ENCODE measurements at places on chromosomes 1 and 21. TPM values are rescaled to one million over a fixed set of nuclear protein-coding genes. Genes with fewer than 3 reads are reported as not detected.

MORN1 gene
- polyA plus RNA-seq = 2.2 TPM

AADACL4 gene
- polyA plus RNA-seq = not detected

FCRL2 gene
- polyA plus RNA-seq = 0.07 TPM

NPHS2 gene
- polyA plus RNA-seq = not detected

IGFN1 gene
- polyA plus RNA-seq = 0.03 TPM

PGLYRP4 gene
- polyA plus RNA-seq = not detected

DNA sequence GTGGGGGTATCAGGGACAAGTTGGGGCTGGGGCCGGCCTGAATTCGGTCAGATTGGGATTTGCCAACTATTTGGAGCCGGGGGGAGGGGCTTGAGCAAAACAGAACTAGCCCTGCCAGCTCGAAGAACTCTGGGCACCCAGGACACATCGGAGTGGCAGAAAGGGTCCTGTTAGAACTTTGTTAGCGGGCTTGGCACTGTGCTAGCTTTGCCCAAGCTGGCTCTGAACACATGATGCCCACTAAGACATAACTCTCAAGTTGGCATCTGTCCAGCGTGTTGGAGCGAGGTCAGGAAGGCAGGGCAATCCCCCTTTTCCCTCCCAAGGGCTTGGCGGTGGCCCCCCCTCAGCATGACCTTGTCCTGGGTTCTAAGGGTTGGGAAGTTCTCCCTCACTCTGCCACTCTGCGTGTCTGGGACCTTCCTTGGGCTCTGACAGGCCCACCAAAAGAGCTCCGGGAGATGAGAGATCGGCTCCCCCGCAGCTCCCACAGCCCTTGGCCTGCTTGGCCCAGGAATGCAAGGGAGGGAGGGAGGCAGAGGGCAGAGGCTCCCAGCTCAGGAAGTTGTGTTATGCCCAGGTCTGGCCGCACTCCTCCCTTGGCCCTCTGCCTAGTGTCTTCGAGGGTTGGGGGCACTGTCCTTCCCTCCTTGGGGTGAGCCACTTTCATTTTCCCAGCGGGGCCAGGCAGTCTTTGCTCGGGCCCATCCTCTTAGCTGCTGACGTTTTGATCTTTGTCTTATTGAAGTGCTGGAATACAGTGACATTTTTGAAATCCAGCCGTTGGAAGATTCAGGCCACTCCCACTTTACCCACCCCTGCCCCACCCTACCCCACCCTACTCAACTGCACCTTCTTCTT is 1.2 kb downstream of the LMNA start:
- no peaks in the 10 kb centered on the region for H3K27me3 ChIP-seq
- DNase-seq = peak; percentile 77
- peaks cover 51% of the 10 kb centered on the region for H3K4me1 ChIP-seq
- peak overlapping the region; percentile 99 for H3K4me3 ChIP-seq
- H3K27ac ChIP-seq = peak overlapping the region; percentile 96
- no peaks in the 10 kb centered on the region for H3K36me3 ChIP-seq

DNA sequence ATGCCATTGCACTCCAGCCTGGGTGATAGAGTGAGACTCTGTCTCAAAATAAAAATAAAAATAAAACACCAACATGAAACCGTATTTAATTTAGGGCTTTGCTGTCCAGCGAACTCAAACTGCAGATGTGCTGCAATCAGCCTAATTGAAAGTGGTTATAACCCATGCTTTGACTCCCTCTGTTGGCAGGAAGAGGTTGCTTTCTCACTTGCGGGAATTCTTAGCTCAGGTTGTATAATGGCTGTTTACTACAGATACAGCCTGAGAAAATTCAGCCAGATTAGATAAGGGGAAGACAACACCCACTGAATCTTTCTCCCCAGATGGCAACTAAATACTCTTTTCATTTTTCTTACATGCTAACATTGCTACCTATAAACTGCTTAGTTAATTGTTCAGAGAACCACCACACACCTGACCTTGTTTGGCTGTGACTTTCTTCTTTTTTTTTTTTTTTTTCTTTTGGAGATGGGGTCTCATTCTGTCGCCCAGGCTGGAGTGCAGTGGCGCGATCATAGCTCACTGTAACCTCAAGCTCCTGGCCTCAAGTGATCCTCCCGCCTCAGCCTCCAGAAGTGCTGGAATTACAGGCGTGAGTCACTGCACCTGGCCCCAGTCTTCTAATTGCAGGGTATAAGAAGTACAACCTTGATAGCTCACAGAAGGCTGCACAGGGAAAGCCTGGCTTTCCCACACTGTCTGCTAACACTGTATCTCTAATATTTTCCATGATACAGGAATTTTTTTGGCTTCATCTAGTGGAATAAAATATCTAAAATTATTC is 34.6 kb downstream of the DNTTIP2 start:
- peaks cover 31% of the 10 kb centered on the region for H3K4me1 ChIP-seq
- DNase-seq = peak; percentile 35
- no peak overlapping the region for H3K4me3 ChIP-seq
- no peaks in the 10 kb centered on the region for H3K27me3 ChIP-seq
- H3K27ac ChIP-seq = no peak overlapping the region

- H3K4me1 ChIP-seq = no peaks in the 10 kb centered on the region
- no peak for DNase-seq
- no peak overlapping the region for H3K27ac ChIP-seq
- no peaks in the 10 kb centered on the region for H3K27me3 ChIP-seq
- H3K36me3 ChIP-seq = peaks cover 2% of the 10 kb centered on the region
Observed at GRCh38 chr1:77847621-77848080, 40.8 kb upstream of the NEXN start.

DNA sequence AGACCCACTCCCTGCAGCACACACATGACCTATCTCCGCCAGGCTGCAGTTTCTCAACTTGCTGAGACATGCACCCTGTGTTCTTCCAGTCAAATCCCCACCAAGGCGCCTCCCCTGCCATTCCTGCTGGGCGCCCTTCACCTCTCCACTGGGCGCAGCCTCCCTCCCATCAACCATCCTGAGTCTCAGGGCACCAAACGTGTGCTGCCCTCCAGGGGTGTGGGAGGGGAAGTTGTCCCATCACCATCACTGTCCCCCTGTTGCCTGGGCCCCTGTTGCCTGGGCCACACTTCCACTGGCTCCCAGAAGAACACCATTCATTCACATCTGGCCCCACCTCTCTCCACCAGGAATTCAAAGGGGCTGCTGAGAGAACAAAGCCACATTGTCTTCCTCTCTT is 44.9 kb upstream of the EFHD2 start:
- H3K27ac ChIP-seq = no peak overlapping the region
- H3K4me3 ChIP-seq = no peak overlapping the region
- no peaks in the 10 kb centered on the region for H3K36me3 ChIP-seq
- no peak for DNase-seq
- H3K4me1 ChIP-seq = no peaks in the 10 kb centered on the region

GRCh38 chr1:54215523-54215922 is 15.6 kb downstream of the MRPL37 start:
- peaks cover 83% of the 10 kb centered on the region for H3K36me3 ChIP-seq
- H3K4me1 ChIP-seq = peaks cover 18% of the 10 kb centered on the region
- DNase-seq = no peak
- H3K27ac ChIP-seq = no peak overlapping the region
- no peak overlapping the region for H3K4me3 ChIP-seq

GRCh38 chr1:22428672-22429071 is 23.0 kb upstream of the ZBTB40 start:
- DNase-seq = no peak
- H3K27ac ChIP-seq = no peak overlapping the region
- peak overlapping the region; percentile 50 for H3K4me3 ChIP-seq
- no peaks in the 10 kb centered on the region for H3K27me3 ChIP-seq

GRCh38 chr1:171206978-171207355 is 21.9 kb downstream of the FMO2 start:
- H3K36me3 ChIP-seq = peaks cover 22% of the 10 kb centered on the region
- peaks cover 18% of the 10 kb centered on the region for H3K4me1 ChIP-seq
- H3K4me3 ChIP-seq = no peak overlapping the region
- DNase-seq = no peak
- H3K27ac ChIP-seq = no peak overlapping the region

GRCh38 chr1:19844731-19845495 is 29.8 kb upstream of the RNF186 start:
- H3K27ac ChIP-seq = no peak overlapping the region
- peaks cover 15% of the 10 kb centered on the region for H3K27me3 ChIP-seq
- no peaks in the 10 kb centered on the region for H3K36me3 ChIP-seq

GRCh38 chr1:115337633-115338456 is at the start of gene NGF:
Gene NGF, minus strand, starts transcription at chr1:115338249. Its CDS starts 51,454 bp downstream, at chr1:115286795.
- H3K27ac ChIP-seq = peak within 1 kb of the TSS; percentile 81
- H3K4me1 ChIP-seq = peaks cover 30% of the 10 kb centered on the region
